ENCODE measurements at places on chromosomes 4 and X.

- no peak overlapping the region for H3K4me3 ChIP-seq
- H3K27me3 ChIP-seq = no peaks in the 10 kb centered on the region
- no peaks in the 10 kb centered on the region for H3K36me3 ChIP-seq
- no peak overlapping the region for H3K27ac ChIP-seq
- H3K4me1 ChIP-seq = no peaks in the 10 kb centered on the region
- DNase-seq = no peak
These were observed 56.1 kb downstream of the FAM13A start for GRCh38 chr4:89000844-89001360.

DNA sequence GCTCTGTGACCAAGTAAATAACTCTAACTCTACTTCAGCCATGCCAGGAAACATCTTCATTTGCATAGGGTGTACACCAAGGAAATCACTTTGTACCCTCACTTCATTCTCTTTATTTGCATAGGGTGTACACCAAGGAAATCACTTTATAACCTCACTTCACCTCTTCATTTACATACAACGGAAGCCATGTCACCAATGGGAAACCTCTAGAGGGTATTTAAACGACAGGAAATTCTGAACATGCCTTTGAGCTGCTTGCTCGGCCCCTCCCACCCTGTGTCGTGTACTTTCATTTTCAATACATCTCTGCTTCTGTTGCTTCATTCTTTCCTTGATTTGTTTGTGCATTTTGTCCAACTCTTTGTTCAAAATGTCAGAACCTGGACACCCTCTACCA, 848.1 kb upstream of the FRG1 start:
- H3K27ac ChIP-seq = no peak overlapping the region
- H3K4me1 ChIP-seq = no peaks in the 10 kb centered on the region
- no peak for DNase-seq
- no peaks in the 10 kb centered on the region for H3K36me3 ChIP-seq
- H3K27me3 ChIP-seq = no peaks in the 10 kb centered on the region

DNA sequence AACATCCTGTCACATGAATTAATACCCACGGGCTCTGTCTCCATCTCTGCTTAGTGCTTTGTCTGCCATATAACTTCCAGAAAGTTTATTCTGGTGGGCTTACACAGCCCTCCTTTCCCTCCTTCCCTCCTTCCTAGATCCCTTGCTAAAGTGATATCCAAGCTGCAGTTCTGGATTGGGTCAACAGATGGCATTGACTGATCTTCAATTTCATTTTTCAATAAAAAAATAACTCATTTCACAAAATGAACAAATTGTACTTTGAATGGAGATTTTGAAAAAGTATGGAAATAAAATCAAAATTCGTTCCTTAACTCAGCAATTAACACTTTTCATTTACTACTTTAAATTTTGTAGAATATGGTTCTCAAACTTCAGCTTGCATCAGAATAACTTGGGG, 94.9 kb downstream of the NXF2 start:
- peaks cover 3% of the 10 kb centered on the region for H3K27me3 ChIP-seq
- H3K36me3 ChIP-seq = no peaks in the 10 kb centered on the region
- H3K4me1 ChIP-seq = no peaks in the 10 kb centered on the region
- H3K27ac ChIP-seq = no peak overlapping the region
- DNase-seq = no peak

DNA sequence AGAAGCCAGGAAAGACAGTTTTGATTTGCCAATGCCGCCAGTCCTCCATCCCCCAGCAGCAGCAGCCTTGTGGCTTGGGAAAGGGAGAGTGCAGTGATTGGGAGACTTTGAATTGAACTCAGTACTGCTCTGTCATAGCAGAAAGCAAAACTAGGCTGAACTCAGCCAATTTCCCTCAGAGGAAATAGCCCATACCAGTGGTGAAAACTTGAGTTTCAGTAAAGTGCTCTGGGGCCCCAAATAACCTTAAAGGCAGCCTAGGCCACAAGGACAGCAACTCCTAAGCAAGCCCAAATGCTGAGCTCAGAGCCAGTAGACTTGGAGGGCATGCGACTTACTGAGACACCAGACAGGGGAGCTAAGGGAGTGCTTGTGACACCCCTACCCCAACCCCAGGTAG, 2.0 kb upstream of the PROM1 start:
- H3K27ac ChIP-seq = no peak overlapping the region
- DNase-seq = no peak
- H3K27me3 ChIP-seq = peaks cover 91% of the 10 kb centered on the region
- H3K4me3 ChIP-seq = no peak overlapping the region
- H3K4me1 ChIP-seq = peaks cover 10% of the 10 kb centered on the region

GRCh38 chr4:163495900-163496299, 1.4 kb downstream of the TMA16 start:
- peak overlapping the region; percentile 97 for H3K4me3 ChIP-seq
- H3K36me3 ChIP-seq = peaks cover 22% of the 10 kb centered on the region
- peak overlapping the region; percentile 85 for H3K27ac ChIP-seq
- no peak for DNase-seq
- H3K4me1 ChIP-seq = peaks cover 33% of the 10 kb centered on the region

- peaks cover 4% of the 10 kb centered on the region for H3K4me1 ChIP-seq
- no peak for DNase-seq
- H3K4me3 ChIP-seq = no peak overlapping the region
- H3K36me3 ChIP-seq = peaks cover 1% of the 10 kb centered on the region
- H3K27me3 ChIP-seq = peaks cover 2% of the 10 kb centered on the region
- H3K27ac ChIP-seq = no peak overlapping the region
These were observed 132.0 kb upstream of the MED14 start for GRCh38 chrX:40867352-40867751.

GRCh38 chrX:14939644-14940043, 66.4 kb downstream of the MOSPD2 start:
- DNase-seq = no peak
- H3K27me3 ChIP-seq = no peaks in the 10 kb centered on the region
- H3K4me3 ChIP-seq = no peak overlapping the region
- H3K4me1 ChIP-seq = no peaks in the 10 kb centered on the region

DNA sequence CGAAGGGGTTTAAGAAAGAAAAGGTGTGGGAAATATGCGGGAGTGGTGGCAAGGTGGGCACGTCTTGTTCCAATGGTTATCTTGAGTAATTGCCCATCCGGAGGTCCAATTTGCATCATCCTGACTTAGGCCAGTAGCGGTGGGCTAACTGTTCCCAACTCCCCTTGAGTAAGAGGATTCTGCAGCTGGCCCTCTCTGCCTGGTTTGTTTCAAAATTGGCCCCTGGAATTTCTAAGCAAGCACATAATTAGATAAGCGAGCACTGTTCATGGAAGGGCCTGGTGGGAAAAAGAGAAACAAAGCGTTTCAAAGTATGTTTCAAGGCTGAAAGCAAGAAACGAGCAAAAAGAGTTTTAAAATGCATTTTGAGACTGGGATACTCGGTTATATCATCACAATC, 198.2 kb downstream of the CEP135 start:
- no peak overlapping the region for H3K4me3 ChIP-seq
- DNase-seq = no peak
- no peaks in the 10 kb centered on the region for H3K4me1 ChIP-seq
- no peak overlapping the region for H3K27ac ChIP-seq

DNA sequence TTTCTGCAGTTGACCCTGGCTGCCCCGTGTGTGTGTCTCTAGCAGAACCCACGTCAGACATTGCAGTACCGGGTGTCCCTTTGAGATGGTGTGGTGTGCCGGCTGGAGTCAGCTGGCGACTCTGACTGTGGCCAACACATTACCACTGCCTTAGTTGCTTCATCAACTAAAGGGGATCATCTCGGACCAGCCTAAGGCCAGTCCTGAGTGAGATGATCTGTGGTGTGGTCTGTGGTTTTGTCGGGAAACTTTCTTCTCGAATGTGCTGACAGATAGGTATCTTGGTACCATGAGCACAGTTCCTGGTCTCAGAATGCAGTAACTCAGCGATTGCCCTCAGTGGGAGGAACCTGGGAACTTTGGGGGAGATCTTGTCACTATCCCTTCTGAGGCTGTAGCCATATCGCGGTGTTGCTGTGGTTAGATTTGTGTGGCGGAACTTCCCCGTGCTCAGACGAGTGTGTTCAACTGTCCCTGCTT, 15.8 kb downstream of the TBC1D14 start:
- H3K36me3 ChIP-seq = peaks cover 55% of the 10 kb centered on the region
- peak; percentile 54 for DNase-seq
- no peak overlapping the region for H3K27ac ChIP-seq
- no peaks in the 10 kb centered on the region for H3K27me3 ChIP-seq
- H3K4me1 ChIP-seq = peaks cover 50% of the 10 kb centered on the region

Data from activated CD8-positive, alpha-beta memory T cell treated with anti-CD3 and anti-CD28 coated beads, Interleukin-2, amount 10 ng/mL, durations not matched to agents 7 days and 5 days (primary cell).